Daoy (cell line): ENCODE measurements at places on chromosomes 12 and 14. TPM values are rescaled to one million over a fixed set of nuclear protein-coding genes. Genes with fewer than 3 reads are reported as not detected.

DNA sequence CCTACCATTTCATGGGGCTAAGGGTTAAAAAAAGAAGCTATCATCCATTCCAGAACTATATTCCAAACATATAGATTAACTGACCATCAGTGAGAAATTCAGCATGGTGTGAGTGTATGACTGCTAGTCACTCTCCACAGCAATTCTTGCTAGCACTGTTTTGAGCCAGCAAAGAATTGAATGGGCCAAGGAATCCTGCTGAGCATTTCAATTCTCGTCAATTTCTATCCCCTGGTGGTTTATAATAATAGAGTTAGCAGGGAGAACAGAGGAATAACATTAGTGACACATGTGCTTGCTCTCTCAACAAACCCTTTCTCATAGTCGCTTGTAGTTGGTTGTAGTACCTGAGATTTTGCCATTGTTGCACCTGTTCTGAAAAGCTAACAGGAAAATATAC lies 7.2 kb downstream of the MBIP start:
- DNase-seq, result no peak

DNA sequence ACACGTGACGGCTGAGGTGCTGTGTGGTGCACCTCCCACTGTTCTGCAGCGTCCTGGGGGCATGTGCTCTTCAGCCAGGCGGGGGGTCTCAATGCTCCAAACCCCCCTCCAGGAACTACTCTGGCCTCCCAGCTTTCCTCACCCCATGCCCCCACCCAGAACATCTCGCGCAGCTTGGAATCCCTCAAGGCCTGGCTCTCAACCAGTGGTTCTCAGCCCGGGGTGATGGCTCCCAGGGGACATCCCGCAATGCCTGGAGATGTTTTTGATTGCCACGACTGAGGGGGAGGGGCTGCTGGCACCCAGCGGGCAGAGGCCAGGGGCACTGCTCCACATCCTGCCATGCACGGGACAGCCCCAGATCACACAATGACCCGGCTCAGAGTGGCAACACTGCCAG lies 78.9 kb upstream of the DICER1 start:
- DNase-seq, result no peak

DNA sequence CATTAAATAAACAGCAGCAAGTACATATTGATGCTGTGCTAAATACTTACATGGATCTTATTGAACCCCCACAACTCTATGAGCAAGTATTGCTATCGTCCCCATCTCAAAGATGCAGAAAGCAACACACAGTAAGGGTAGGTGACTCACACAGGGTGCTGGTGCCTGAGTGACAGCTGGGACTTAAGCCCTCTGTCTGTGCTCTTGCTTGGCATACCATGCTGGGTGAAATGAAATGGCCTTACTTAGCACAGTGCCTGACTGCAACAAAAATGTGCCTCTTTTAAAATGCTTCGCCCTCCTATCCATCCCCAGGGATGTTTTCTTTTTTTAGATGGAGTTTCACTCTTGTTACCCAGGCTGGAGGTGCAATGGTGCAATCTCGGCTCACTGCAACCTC lies 788 bp downstream of the TEX52 start:
- DNase-seq, result no peak

TSPAN8 gene
- not detected in 2 replicates for total RNA-seq
